NCI-H1092 (cell line): ENCODE measurements at places on chromosomes 1 and 21.

- no peak for DNase-seq
Observed at GRCh38 chr21:46036696-46037330, 55.2 kb downstream of the COL6A1 start.

DNA sequence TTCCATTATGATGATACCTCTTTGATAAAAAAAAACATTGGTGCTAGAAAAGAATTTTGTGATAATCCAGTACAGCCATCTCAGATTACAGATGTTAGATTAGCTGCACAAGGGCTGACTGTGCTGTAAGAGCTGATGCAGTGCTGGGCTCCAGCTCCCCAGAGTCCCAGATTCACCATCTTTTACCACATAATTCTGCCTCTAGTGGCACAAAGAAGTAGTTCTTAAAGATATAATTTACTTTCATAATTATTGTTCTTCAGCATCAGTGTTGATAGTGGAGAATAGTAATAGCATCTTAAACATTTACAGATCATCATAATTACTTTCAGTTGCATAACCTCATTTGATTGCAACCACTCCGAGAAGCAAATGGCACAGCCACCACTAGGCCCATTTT is 262.1 kb downstream of the BRINP2 start:
- no peak for DNase-seq

GRCh38 chr1:213060836-213061235 is 9.8 kb downstream of the RPS6KC1 start:
- DNase-seq, result no peak

GRCh38 chr1:218474128-218474527 is 129.0 kb downstream of the TGFB2 start:
- DNase-seq, result no peak

- DNase-seq, result no peak
Observed at GRCh38 chr1:1085911-1086841, 12.1 kb upstream of the RNF223 start.

DNA sequence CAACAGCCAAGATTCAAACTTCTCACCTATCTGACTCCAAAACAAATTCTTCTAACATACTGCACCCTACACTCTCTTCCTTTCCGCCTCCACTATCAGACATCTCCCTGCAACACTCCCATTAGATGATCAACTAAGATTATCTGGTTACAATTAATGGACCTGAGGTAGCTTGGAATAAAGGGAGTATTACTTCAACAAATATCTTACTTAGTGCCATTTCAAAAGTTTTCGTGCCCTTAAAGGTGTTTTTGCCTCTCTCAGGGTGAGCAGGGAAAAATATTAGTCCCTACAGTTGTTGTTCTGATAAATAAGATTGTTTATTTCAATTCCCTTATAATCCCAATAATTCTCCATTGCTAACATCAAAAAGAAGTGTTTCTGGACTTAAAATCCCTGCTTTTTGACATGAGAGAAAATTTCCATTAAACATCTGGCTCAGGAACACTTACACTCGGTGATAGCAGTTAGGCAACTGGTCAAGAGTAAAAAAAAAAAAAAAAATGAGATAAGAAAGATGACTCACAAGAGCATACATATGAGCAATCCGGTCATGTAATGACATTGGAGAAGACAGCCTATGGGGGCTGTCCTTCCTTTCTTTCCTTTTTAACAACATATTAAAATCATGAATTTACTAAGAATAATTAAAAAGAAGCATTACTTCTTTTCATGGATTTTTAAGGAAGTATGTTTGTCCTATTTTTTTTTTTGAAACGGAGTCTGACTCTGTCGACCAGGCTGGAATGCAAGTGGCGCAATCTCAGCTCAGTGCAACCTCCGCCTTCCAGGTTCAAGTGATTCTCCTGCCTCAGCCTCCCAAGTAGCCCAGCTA is 7.6 kb downstream of the RSBN1 start:
- no peak for DNase-seq

DNA sequence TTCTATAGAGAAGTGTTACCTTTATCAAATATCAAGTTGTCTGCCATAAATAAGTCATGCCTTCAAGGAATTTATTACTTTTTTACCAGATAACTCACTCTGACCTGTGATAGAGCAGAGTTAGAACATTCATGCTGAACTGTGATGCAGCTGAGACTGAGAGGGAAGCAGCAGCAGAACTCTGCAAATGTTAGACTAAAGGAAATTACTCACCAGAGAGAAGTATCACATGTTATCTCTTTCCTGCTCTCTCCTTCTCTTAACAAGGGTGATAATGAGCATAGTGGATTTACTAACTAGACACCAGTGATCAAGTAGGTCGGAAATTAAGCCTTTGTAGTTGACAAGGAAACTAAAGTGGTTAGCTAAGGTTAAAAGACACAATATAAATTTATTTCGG is 181.6 kb downstream of the RASAL2 start:
- no peak for DNase-seq

DNA sequence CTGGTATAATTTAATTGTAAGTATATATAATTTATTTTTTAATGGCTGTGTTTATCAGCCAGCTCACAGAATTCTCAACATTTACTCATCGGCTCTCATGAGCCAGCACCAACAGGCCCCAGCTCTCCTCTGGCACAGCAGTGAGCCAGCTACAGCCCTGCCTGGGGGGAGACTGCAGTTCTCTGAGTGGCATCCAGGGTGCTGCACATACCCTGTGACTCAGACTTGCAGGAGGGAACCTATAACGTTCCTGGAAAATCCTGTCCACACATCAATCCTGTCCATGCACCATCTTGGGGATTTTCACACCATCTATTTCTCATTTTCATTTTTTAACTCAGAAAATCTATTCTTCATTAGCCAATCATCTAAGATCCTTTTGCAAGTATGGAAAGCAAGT is 36.5 kb downstream of the FHAD1 start:
- DNase-seq, result no peak

DNA sequence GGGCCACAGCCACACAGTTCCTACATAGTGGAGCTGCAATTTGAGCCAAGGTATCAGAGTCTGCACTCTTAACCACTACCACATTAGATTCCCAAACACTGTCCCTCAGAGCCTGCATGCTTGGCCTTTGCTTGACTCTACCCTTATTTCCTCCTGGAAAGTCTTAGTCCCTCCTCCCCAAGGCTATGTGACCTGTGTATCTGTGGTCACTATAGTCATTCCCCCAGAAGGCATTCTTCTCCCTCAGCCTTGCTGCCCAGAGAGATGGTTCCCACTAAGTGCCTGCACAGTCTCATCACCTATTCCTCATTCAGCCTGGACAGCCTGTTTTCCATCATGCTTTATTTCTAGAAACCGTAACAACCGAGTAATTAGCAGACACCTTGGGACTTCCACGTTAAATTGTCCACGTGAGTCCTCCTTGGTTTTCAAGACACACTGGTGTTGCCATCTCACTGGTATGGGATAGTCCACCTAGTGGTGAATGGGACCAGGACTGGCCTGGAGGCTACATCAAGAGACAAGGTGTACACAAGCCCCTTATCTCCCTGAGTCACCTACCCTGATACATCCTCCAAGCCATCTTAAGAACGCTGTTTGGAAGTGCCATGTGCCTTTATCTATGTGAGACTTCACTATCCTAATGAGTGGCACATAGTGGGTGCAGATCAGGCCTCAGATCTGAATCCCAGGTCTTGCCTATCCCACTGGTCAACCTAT is 3.8 kb upstream of the ZNF648 start:
- no peak for DNase-seq

GRCh38 chr1:193543259-193543658 is 356.8 kb upstream of the B3GALT2 start:
- DNase-seq, result no peak

DNA sequence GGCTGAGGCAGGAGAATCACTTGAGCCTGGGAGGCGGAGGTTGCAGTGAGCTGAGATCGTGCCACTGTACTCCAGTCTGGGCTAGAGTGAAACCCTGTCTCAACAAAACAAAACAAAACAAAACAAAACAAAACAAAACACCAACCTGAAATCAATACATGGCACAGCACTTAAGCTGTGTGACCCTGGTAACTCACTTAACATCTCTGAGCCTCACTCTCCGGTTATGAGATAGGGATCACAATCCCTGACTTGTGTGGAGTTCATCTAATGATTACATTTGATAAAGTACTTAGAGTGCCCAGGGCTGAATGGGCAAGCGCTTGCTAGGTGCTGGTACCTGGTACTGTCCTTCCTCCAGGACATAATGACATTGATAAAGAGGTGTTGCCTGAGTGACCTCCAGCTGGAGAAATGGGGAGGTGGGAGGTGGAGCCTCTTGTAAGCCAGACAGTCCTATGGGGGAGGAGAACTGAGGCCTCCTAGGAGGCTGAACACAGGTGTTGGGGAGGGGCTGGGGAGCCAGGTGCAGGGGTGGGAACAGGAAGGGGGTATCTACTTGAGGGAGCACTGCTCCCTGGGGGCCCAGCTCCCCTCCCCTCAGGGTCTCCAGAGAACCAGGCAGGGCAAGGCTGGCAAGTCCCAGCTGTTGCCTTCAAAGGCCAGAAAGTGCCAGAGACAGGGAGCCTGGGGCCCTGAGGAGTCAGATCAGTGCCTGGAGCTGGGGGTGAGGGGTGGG is 17.9 kb downstream of the FOXO6 start:
- no peak for DNase-seq

GRCh38 chr1:170410401-170411166 is 121.4 kb upstream of the GORAB start:
- DNase-seq, result no peak

GRCh38 chr1:161215076-161215475 is at the start of gene FCER1G:
TSS of gene FCER1G (plus strand) at chr1:161215295. CDS start at chr1:161215322, 27 bp downstream.
- no peak for DNase-seq

DNA sequence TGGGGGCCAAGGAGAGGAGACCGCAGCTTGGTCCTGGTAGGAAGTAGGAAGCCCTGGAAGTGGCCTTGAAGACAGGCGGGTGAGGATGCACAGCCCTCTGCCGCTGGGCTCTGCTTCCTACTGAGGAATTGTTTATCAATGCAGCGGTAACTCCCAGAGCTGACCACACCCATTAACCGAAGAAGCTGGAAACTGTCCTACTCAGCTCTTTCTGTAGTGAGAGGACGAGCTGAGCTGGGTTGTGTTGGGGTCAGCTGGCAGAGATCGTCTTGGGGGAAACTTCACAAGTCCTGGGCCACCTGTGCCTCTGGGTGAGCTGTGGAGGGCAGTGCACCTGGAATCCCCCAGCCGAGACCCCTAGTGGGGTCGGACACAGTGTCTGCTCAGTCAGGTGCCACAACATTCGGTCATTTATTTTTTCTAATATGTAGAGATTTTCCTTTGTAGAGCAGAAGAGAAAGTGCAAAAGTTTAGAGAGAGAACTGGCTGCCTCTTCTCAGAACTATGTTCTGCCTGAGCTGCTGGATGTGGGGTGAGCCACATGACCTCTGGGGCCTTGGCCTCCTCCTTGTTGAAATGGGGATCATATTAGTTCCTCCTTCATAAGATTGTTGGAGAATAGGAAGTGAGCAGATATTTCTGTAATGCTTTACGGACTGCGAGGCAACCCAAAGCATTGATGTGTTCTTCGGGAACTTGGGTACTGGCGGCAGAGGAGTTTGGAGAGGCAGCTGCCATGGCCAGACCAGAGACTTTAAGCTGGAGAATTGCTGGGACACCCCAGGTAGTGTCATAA is 3.6 kb downstream of the NECAP2 start:
- DNase-seq, result no peak

DNA sequence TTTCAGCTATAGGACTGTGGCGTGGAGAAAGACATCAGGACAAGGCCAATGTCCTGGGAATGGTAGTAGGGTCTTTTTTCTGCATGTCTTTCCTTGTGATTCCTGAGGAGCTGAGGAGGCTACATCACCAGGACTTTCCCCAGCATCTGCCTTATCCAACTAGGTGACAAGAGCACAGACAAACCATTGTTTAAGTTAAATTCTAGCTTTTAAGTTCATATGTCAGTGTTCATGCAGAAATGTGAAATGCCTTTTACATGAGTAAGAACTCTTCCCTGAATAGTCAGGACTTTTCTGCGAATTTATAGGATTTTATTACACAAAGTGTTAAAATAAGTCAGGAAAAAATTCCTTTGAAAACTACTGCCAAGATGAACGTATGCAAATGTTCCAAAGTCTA is 154.2 kb downstream of the PTGER3 start:
- no peak for DNase-seq

GRCh38 chr1:21607549-21608529 is 61.3 kb downstream of the RAP1GAP start:
- no peak for DNase-seq

DNA sequence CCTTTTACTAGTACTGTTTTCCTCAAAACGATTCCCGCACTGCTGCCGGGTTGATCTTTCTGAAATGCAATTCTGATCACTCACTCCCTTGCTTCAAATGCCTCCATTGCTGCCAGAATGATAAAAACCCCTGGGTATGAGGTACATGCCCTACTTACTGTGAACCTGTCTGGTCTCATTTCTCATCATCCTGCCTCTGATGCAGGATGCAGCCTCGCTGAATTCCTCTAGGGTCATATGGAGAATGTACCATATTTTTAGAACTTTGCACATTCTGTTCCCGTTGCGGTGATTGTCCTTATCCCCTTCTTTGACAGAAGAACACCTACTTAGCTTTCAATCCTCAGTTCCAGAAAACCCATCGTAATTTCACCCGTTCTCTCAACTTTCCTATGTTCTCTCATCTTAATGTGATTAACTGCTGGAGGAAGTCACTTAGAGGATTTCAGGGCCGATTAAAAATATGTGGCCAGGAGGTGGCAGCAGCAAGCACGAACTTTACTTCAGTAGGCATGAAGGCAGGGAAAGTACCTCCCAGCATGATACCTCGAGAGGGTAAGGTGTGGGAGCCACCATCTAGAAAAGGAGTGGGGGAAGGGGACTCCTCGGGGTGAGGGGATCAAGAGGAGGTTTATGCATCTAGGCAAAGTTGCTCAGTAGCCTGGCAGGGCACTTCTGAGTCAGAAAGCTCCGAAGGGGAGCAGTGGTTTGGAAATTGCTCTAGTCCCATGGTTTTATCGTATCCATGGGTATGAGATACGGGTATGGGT is 361.5 kb upstream of the ZP4 start:
- peak; percentile 13 for DNase-seq

GRCh38 chr1:53079251-53079650 is 17.2 kb downstream of the PODN start:
- no peak for DNase-seq

GRCh38 chr1:244709076-244709475 is 56.1 kb downstream of the DESI2 start:
- DNase-seq, result no peak

DNA sequence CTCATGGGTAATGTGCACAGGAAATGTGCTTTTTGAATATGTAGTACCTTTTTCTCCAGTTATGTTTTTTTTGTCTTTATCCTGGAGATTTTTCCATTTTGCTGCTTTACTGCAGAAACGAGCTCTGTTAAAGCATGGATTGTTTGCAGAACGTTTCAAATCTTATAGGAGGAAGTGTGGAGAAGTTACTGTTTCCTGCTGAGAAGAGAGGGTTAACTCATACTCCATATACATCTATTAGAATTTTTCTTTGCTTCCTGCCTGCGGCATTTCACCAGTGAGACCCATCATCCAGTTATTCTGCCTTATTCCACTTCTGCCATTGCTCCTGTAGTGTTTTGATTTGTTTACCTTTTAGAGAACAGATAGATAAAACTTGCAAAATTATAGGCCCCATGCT is 2.0 kb downstream of the RPRD2 start:
- DNase-seq, result no peak

- no peak for DNase-seq
Observed at GRCh38 chr1:216200941-216201340, 222.3 kb downstream of the USH2A start.

GRCh38 chr1:226019572-226019971 is 20.4 kb upstream of the SDE2 start:
- DNase-seq, result peak; percentile 20

GRCh38 chr1:209774592-209774991 is 9.8 kb downstream of the C1orf74 start:
- DNase-seq, result no peak
